ENCODE measurements at places on chromosomes 2 and 18.

- no peak for DNase-seq
Observed at GRCh38 chr2:6959751-6960150, 42.5 kb downstream of the RNF144A start.

DNA sequence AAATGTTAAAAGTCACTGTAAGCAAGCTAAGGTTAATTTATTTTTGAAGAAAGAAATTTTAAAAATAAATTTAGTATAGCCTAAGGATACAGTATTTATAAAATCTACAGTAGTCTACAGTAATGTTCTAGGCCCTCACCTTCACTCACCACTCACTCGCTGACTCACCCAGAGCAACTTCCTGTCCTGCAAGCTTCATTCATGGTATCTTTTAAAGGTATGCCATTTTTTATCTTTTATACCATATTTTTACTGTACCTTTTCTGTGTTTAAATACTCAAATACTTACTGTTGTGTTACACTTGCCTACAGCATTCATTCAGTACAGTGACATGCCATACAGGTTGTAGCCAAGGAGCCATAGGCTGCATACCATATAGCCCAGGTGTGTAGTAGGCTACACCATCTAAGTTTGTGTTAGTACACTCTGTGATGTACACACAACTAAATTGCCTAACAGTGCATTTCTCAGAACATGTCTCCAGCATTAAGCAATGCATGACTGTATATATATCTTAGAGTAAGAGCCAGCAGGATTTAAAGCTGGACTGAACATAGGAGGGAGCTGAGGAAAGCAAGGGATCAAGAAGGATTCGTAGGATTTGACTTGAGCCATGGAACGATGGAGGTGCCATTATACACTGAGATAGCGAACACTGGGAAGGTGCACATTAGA, 83.1 kb upstream of the KLF7 start:
- DNase-seq = no peak

- no peak for DNase-seq
Observed at GRCh38 chr18:12432881-12433280, 25.2 kb downstream of the PRELID3A start.

DNA sequence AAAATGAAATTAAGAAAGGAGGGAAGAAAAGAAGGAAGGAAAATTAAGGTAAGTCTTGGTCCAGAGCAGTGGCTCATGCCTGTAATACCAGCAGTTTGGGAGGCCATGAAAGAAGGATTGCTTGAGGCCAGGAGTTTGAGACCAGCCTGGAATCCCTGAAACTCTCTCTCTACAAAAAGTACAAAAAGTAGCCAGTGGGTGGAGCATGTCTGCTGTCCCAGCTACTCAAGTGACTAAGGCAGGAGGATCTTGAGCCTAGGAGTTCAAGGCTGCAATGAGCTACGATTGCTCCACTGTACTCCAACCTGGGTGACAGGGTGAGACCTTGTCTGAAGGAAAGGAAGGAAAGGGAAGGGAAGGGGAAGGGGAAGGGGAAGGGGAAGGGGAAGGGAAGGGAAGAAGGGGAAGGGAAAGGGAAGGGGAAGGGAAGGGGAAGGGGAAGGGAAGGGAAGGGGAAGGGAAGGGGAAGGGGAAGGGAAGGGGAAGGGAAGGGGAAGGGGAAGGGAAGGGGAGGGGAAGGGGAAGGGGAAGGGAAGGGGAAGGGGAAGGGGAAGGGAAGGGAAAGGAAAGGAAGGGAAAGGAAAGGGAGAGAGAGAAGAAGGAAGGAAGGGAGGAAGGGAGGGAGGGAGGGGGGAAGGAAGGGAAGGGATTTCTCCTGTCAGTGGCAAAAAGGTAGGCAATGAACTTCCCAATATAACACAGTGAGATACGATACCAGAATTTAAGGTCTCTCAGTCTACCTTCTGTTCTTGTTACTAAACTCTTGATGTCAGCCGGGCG, 412.8 kb downstream of the CMPK2 start:
- no peak for DNase-seq

DNA sequence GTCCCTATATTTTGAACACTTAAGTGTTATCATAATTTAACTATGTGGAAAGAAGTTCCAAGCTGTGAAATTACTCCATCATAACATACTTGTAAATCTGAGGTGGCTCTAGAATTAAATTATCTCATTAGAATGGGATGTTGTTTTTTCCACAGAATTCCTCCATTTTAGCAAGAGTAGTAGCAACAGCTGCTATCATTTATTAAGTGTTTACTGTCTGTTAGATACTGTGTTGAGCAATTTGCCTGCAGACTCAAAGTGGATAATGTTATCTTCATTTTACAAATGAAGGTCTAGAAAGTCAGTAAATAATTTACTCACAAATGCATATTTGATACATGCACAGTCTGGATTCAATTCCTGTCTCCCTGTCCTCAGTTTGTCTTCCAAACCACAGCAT, 504.8 kb upstream of the NRP2 start:
- DNase-seq = no peak

- no peak for DNase-seq
Observed at GRCh38 chr2:220143336-220143735, 515.9 kb downstream of the SLC4A3 start.

DNA sequence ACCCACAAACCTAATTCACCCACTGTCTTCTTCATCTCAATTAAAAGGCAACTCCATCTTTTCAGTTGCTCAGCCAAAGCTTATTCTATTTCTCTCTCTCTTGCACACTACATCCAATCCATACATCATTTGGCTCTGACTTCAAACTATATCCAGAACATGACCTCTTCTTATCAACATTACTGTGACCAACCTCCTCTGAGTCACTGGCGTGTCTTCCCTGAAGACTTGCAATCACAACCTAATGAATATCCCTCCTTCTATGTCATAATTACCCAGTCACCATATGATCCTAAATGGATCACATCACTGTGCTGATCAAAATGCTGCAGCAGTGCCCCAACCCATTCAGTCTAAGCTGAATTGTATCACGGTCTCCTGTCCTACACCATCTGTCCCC, 22.6 kb upstream of the SULT1C3 start:
- no peak for DNase-seq

GRCh38 chr2:108449410-108450130, 564 bp downstream of the GCC2 start:
- peak; percentile 61 for DNase-seq

DNA sequence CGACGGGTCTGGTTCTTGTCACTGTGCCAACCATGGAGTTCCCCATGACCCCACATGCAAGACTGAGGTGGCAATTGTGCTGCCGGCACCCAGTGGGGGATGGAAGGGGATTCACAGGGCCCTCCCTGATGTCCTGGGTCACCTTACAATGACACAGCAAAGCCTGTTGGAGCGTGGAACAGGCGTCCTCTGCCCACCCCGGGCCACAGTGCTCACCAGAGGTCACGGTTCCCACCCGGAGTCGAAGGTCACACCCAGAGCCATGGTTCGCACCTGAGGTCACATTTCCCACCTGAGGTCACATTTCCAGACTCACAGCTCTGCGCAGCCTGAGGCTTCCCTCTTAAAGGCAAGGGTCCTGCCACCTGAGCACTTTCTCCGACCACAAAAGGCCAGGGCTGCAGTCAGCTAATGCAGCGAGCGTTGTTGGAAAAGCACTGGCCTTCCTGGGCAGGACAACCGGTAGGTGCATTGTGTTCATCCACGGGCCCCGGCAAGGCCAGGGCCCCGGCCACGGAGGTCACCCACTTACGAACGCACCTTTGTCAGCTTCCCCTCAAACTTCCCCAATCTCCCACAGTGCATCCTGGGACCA, 24.0 kb downstream of the KIF1A start:
- no peak for DNase-seq

DNA sequence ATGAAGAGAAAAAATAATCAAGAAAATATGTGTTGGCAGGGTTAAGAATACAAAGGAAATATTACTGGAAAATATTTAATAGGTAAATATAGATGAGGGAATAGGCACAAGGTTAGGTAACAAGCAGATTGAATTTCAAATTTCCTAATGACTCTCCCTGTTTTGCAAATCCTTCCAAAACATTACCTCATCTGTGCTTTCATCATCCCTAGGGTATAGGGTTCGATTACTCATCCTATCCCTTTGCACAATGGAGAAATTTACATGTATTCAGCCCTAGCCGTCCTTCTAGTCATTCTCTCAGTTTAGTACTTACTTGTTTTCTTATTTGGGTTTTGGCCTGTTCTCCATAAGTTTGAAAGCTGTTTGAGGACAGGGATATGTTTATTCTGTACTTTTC, 864.6 kb upstream of the FSHR start:
- no peak for DNase-seq

DNA sequence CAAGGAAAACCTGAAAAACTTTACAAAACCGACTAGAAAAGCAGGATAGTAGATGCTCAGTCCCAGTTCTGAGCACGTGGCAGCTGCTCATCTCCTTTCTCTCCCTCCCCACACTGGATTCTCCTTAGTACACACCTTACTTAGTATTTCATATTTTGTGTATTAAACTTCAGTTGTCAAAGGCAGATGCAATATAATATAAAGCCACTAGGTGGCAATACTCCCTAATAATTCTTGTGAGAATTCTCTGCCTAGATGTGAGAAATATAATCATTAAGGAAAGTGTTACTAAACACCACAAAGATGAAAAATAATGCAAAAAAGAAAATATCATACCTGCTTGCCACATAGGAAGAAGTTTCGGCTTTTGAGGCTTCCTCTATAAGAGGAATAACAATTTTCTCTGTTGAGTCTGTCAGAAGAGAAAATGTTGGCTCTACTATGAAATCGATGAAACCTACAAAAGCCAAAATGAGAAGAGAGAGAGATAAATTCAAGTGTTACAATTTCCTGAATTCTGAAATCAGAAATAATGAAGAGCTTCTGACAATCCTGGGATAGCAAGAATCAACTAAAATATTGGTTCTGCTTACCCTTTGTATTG, 200.6 kb downstream of the PPP1R1C start:
- DNase-seq = peak; percentile 39

DNA sequence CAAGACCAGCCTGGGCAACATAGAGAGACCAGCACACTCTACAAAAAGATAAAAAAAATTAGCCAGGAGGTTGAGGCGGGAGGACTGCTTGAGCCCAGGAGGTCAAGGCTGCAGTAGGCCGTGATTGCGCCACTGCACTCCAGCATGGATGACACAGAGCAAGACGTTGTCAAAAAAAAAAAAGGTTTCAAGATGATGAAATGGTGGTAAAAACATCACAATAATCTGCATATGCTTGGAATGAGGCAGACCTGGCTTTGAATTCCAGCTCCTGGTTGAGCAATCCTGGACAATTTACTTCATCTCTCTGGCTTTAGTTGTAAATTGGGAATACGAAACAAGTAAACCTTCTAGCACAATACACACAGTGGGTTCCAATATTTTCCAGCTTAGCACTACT, 24.1 kb downstream of the USP40 start:
- no peak for DNase-seq

- DNase-seq = no peak
Observed at GRCh38 chr18:13324880-13325279, 106.3 kb downstream of the LDLRAD4 start.

DNA sequence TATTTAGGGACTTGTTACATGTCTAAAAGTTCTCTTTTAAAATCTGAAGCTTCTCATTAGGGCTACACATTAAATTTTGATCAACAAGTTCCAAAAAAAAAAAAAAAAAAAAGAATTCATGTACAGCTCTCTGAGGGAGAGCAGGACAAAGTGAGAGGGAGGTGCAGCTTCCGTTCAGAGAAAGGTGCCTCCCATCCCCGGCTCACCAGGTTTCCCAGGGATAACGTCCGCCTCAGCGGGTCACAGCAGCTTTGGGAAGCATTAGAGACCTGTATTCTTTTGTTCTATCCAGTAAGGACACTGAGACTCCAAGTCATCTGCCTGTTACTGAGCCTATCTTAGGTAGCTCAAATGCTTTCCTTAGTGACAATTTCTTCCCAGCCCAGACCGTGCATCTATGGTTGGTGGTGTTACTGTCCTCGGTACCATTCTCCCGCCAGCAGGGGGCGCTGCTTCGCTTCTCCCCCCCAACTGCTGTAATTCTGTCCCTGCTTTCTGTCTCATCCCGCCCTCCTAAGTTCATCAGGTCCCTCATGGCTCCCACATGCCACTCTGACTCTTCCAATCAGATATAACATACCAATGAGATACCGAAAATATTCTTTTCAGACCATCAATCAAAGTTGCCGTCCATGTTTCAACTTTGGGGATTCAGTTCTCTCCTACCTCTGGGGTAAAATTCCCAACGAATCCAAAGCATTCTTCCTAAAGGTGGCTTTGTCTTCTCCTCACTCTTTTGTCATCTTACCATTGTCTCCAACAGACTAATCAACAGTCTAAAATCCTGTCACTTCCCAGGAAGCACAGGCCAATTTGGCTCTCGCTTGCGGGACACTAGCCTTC, 466.5 kb downstream of the METTL4 start:
- peak; percentile 21 for DNase-seq

- no peak for DNase-seq
Observed at GRCh38 chr2:219116776-219117646, 43.6 kb downstream of the NHEJ1 start.

- DNase-seq = no peak
Observed at GRCh38 chr2:33488715-33489540, 12.5 kb downstream of the RASGRP3 start.

- DNase-seq = no peak
Observed at GRCh38 chr18:6976935-6977334, 140.7 kb downstream of the LAMA1 start.

DNA sequence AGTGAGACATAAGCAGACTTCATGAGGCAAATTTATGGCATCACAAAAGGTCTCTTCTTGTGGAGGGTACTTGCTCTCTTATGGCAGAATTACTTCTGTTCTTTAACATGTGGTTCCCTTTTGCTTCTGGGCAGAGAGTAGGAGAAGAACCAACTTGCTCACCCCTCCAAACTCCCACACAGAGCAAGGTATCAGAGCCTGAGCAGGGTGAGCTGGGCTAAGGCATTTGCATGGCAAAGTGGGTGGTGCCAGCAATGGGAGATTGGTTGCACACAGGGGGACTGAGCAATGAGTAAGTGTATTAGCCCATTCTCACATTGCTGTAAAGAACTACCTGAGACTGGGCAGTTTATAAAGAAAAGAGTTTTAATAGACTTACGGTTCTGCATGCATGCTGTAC, 64.2 kb upstream of the ITGB6 start:
- no peak for DNase-seq

GRCh38 chr2:131077966-131078365, 15.3 kb downstream of the FAM168B start:
- no peak for DNase-seq

All from CD4-positive, alpha-beta T cell treated with Interleukin-17A for 1 hour (primary cell).